ENCODE measurements at places on chromosomes 7 and 10.

- DNase-seq: no peak
Observed at GRCh38 chr7:79308192-79308591, 145.3 kb downstream of the MAGI2 start.

- no peak for DNase-seq
Observed at GRCh38 chr10:75924309-75924902, 493.0 kb downstream of the LRMDA start.

DNA sequence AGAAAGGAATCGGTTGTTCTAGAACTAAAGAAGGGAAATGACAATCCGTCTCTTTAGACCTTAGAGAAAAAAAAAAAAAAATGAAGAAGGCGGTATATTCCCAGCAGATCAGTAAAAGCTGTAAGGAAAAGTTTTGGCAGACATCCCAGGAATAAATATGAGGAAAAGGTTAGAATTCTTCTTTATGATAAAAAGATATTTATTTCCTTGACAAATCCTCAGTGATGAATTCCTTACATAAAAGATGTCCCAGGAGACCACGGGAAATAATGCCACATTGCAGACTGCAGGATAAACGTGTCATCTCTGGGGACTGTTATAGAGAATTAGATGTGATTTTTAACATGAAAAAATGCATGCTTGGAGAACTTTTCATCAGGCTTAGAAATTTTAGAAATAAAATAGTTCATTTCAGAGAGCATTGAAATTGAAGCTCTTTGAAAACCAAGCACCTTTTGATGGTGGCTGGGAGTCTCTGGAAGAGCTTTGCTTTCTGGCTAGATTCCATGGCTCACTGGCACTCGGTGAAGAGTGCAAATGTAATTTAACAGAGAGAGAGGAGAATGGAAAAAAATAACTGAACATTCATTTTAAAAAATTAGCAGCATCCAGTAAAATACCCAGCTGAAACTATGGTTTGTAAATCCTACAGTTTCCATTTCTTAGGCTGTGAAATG, 98.2 kb downstream of the PRPF18 start:
- no peak for DNase-seq

- DNase-seq: no peak
Observed at GRCh38 chr10:16976803-16977202, 152.8 kb downstream of the CUBN start.

DNA sequence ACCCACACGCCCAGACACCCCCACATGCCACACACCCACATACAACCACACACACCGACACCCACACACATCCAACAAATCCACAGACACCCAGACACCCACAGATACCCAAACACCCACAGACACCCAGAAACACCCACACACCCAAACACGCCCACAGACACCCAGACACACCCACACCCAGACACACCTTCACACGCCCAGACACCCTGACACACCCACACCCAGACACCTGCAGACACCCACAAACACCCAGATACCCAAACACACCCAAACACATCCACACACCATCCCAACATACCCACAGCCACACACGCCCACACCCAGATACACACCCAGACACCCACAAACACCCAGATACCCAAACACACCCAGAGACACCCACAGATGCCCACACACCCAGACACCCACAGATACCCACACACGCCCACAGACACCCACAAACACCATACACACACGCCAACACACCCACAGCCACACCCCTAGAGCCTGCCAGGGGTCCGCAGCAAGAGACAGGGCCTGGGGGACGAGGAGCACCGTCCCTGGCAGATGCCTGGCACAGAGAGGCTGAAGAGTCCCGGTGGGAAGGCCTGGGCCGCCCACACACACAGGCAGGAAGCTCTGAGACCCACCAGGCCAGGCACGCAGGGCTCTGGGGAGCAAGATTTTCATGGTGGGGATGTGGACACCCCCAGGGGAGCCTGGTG, 28.5 kb downstream of the CYP2W1 start:
- no peak for DNase-seq
